Germinal center (tissue), 1 donor: ENCODE measurements at places on chromosomes 6 and 20.

DNA sequence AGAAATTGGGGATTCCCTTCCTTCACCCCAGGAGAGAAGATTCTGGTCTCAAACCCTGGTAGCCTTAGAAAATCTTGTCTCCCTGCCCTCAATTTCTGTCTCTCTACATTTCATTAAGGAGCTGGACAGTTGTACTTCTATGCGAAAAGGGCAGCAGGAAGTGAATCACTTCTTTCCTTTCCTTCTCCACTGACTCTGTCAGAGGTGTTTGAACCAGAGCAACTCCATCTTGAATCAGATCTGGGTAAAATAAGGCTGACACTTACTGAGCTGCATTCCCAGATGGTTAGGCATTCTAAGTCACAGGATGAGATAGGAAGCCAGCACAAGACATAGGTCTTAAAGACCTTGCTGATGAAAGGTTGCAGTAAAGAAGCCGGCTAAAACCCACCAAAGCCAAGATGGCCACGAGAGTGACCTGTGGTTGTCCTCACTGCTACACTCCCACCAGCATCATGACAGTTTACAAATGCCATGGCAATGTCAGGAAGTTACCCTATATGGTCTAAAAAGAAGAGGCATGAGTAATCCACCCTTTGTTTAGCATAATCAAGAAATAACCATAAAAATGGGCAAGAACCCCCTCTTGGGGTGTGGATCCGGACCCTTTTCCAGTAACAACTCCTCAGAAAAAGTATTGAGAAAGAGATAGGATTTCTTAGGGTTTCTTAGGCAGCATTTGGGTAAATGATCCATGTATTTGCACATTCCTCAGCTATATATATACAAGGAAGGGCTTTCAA lies 95.8 kb upstream of the PLCB4 start:
- DNase-seq, result no peak

DNA sequence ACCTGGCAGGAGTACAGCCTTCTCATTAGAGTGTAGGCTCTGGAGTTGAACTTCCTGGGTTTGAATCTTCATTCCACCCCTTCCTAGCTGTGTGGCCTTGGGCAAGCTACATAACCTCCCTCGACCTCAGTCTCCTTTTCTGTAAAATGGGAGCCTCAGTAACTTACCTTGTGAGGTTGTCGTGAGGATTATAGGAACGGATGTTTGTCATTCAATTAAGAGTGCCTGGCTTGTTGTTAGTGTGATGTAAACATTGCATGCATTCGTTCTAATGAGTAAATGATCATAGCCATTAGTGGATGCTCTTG lies 45.2 kb downstream of the TOX2 start:
- no peak for DNase-seq

DNA sequence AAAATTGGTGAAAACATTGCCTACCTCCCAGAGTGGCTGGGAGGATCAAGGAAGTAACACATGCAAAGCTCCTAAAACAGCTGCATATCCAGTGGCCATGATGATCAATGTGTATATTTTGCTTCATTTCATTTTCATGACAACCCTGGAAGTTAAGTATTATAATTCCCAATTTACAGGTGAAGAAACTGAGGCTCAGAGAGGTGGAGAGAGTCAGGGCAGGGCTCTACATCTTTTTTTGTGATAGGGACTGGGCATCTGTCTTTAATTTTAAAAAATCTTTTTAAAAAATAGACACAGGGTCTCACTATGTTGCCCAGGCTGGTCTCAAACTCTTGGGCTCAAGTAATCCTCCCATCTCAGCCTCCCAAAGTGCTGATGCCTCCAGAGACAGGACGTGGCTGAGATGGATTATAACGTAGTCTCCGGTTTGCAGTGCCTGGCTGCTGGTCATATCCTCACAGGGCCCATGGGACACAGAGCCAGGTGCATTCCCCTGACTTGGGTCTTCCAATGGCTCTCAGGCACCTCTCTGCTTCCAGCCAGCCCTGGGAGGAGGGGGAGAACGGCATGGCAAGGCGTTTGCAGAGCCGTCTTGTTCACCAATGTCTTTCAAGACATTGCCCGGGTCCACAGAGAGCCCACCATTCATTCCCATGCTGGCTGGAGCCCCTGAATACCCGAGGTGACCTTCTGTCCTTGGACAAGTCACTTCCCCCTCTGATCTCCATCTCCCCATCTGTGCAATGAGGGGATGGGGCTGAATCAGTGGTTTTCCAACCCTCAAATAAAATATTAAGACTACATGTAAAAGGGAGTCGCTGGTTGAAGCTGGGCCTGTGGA lies 38.3 kb downstream of the HNF4A start:
- no peak for DNase-seq

DNA sequence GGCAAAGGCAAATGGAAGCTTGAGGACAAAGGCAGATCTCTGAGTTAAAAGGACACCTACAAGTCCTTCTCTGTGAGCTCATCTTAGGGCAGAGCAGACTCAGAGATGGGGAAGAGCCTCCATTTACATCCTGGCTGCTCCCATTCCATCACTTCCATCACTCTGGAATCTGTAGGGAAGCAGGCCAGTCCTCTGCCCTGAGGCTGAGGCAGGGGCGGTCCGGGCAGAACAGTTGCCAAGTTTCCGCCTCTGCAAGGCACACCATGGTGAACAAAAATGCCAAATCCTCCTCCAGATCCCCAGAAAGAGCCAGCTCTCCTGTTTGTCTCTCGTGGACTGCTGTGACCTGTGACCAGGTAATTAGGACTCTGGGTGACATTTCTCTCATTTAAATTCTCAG lies 209.6 kb upstream of the SSTR4 start:
- no peak for DNase-seq

DNA sequence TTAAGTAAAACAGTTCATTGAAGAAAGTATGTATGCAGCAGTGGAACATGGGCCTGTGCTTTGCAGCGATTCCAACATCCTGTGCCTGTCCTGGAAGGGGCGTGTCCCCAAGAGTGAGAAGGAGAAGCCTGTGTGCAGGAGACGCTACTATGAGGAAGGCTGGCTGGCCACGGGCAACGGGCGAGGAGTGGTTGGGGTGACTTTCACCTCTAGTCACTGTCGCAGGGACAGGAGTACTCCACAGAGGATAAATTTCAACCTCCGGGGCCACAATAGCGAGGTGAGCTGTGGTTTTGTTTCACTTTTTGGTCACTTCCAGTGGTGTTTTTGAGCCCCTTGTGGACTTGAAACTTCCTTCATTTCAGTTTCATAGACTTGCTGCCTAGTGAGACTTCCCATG lies 1.7 kb downstream of the TULP4 start:
- no peak for DNase-seq

GRCh38 chr6:42555477-42556457 lies 8.1 kb upstream of the UBR2 start:
- no peak for DNase-seq
